ENCODE measurements at places on chromosomes 12 and 14. TPM values are rescaled to one million over a fixed set of nuclear protein-coding genes. Genes with fewer than 3 reads are reported as not detected.

DNA sequence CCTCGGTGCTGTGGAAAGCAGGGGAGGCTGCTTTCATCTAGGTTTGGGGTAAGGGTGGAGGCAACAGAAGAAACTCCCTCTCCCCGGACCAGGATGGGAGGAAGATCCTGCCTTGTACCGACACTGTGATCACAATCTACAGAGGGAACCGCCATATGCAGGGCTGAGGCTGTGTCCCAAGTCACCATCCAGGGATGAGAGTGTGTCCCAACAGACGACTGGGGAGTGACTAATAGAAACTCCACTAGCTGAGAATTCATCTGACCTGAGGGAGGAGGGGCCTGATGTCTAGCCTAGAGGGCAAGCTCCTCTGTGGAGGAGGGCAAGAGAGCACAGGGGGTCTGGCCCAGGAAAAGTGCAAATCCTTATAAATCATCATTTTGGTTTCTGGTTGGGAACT lies 172.4 kb downstream of the CALM1 start:
- DNase-seq, result no peak

- DNase-seq, result peak; percentile 1
These were observed 33.6 kb downstream of the CTSG start for GRCh38 chr14:24542346-24542936.

Gene PLEKHG7
- not detected for total RNA-seq

- no peak for DNase-seq
These were observed 1517.0 kb downstream of the AACS start for GRCh38 chr12:126582231-126582630.

GRCh38 chr14:106442857-106443256 lies 916.5 kb downstream of the TMEM121 start:
- no peak for DNase-seq

DNA sequence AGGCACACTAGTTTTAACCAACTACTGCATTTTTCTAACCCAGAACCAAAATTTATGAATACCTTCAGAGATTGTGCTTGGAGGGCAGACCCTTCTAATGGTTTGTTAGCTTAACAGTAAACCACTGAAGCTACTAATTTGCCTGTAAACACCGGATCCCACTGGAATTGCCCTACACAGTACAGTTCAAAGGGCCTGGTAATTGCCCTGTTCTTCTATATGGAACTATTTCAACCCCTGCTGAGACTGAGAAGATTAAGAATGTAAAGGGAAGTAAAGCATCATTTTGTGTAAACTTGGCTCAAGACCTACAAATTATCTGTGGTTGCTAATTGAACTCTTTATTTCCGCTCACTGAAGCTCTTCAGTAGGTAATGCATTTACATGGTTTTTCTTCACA lies 468.1 kb downstream of the NPAS3 start:
- DNase-seq, result no peak

Gene HOXC10
- total RNA-seq, result not detected

GRCh38 chr14:64541261-64541971 lies 875 bp downstream of the HSPA2 start:
- DNase-seq, result peak; percentile 4

GRCh38 chr12:116662612-116663144 lies 75.2 kb downstream of the SPRING1 start:
- DNase-seq, result peak; percentile 47

DNA sequence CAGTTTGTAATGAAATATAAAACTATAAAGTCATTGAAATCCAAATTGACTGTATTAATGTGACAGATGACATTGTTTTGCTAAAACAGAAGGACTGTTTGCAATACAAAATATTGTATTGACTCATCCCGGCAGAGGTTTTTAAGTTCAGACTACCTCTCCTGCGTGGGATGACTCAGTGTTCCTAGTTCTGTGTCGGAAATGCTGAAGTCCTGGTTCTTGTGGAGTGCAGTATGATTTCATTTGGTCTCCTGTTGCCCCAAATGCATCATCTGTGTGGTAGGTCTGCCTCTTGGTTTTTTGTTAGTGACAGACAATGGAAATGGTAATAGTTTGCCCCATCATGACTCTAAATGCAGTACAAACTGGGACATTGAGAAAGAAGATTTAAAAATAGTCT lies 27.8 kb downstream of the PELI2 start:
- DNase-seq, result peak; percentile 62

Gene ZDHHC22
- total RNA-seq, result not detected

GRCh38 chr12:1779783-1780182 lies 40.6 kb upstream of the LRTM2 start:
- peak; percentile 80 for DNase-seq
